Lower lobe of right lung (tissue), 2 donors: ENCODE measurements at places on chromosomes 5 and 9. TPM values are rescaled to one million over a fixed set of nuclear protein-coding genes. Genes with fewer than 3 reads are reported as not detected.

DNA sequence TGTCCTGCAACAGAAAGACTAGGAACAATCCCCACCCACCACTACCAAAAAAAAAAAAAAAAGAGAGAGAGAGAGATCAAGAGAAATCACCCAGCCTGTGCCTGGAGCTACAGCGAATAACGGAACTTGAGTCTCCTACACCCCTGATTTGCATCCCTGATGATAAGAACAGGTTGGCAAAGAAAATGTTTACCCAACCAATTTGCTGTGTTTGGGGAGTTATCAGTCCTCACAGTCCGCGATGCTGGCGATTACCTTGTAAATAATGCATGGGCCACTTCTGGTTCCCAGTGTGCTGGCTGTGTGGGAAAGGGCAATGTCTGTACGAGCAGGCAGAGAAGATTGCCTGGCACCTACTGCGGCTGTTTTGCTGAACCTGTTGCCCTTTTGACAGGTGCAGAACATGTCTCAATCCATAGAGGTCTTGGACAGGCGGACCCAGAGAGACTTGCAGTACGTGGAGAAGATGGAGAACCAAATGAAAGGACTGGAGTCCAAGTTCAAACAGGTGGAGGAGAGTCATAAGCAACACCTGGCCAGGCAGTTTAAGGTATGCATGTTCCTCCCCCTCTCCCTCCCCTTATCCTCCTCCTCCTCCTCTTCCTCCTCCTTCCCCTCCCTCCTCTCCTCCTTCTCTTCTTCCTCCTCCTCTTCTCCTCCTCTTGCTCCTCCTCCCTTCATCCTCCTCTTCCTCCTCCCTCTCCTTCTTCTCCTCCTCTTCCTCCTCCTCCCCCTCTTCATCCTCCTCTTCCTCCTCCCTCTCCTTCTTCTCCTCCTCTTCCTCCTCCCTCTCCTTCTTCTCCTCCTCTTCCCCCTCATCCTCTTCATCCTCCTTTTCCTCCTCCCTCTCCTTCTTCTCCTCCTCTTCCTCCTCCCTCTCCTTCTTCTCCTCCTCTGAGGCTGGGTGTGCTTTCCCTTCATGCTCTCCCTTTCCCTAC is 8.3 kb downstream of the OLFM1 start:
- no peaks in the 10 kb centered on the region for H3K4me1 ChIP-seq
- no peaks in the 10 kb centered on the region for H3K36me3 ChIP-seq
- DNase-seq = no peak
- H3K4me3 ChIP-seq = no peak overlapping the region
- H3K27ac ChIP-seq = no peak overlapping the region

GRCh38 chr5:107954254-107954653 is 283.5 kb upstream of the EFNA5 start:
- no peaks in the 10 kb centered on the region for H3K27me3 ChIP-seq
- no peak overlapping the region for H3K27ac ChIP-seq
- no peaks in the 10 kb centered on the region for H3K36me3 ChIP-seq
- no peaks in the 10 kb centered on the region for H3K4me1 ChIP-seq
- DNase-seq = no peak

DNA sequence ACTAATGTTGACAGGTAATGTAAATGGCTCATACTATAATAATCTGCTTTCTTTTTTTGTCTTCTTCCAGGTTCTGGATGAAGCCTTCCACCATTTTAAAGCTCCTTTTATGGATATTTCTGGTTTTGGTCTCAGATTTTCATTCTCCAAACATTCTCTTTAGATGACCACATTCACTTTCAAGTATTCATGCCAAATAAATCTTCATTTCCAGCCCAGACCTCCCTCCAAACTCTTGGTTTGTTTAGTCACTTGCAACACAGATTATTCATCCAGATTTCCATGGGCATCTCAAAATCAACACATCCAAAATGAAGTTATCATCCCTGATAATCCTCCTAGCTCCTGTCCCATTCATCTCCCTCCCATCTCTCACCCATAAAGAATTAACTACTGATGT is 40.3 kb upstream of the SVEP1 start:
- H3K27ac ChIP-seq = no peak overlapping the region
- DNase-seq = no peak
- no peaks in the 10 kb centered on the region for H3K27me3 ChIP-seq
- no peaks in the 10 kb centered on the region for H3K36me3 ChIP-seq
- no peak overlapping the region for H3K4me3 ChIP-seq
- H3K4me1 ChIP-seq = no peaks in the 10 kb centered on the region

AMBP gene
- total RNA-seq = 1.0 TPM

RMI1 gene
- 6.7 TPM for total RNA-seq
